Right ventricle myocardium superior (tissue), 1 donor: ENCODE measurements at places on chromosomes 7 and 10.
A peak's percentile ranks its signal among the peaks of the same experiment; 100 is the strongest.

DNA sequence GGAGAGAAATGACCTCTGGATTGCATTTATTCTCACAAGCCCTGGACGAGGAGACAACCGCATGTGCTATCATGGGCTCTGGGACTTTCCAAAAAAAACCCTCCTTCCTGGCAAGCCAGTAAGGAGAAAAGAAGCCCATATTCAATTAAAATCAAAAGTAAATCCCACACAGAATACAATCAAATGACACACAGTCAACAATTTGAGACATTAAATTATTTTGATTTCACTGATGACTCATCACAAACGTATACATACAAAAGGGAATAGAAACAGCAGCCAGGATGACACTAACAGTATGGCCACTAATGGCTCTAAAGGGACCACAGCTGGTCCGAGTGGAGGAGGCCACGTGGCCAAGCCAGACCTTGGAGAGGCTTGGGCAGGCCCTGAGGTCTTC is 24.9 kb downstream of the LRRC20 start:
- no peak for DNase-seq

- peak; percentile 77 for DNase-seq
Observed at GRCh38 chr7:100965723-100966541, 3.4 kb upstream of the MUC12 start.

DNA sequence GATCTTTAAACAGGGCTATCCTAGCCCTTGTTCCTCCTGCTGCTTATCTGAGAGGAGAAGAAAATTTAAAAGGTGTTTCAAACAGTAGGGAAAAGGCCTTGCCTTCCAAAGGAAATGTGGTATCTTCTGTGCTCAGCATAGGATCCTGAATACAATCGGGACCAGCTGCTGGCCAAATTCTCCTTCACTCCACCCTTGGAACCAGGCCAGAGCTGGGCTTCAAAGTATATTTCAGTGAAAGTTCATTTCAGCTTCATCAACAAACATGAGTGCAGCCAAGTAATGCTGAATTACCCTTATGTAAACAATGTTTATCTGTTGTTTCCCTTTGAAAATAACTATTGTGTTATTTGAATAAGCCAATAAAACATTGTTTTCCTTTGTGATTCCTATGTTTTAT is 146.5 kb upstream of the MEOX2 start:
- DNase-seq = peak; percentile 77

GRCh38 chr7:128408709-128409595 is 830 bp downstream of the IMPDH1 start:
- no peak for DNase-seq

DNA sequence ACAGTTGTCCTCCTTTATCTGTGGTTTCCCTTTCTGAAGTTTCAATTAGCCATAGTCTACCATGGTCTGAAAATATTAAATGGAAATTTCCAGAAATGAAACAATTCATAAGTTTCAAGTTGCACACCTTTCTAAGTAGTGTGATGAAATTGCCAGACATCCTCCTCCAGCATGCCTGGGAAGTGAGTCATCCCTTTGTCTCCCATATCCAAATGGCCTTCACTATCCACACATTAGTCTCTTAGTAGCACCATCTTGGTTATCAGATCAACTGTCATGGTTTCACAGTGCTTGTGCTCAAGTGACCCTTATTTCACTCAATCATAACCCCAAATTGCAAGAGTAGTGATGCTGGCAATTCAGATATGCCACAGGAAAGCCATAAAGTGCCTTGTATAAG is 83.4 kb upstream of the PPP1R9A start:
- DNase-seq = no peak

DNA sequence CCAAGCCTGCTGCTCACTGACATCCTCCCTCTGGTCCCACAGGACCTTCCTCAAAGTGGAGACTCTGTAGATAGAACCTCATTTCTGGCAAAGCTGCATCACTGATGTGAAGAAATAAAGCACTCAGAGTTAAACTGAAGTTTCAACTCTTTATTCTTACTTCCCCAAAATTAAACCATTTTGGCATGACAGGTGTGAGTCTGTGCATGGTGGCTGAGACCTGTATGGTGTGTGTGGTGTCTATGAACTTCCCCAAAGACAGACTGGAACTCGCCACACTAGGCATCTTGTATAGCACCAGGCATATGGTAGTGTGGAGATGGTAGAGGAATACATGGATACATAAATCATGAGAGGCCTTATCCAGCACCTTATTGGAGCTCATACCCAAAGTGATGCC is 6.6 kb upstream of the WDFY4 start:
- no peak for DNase-seq

DNA sequence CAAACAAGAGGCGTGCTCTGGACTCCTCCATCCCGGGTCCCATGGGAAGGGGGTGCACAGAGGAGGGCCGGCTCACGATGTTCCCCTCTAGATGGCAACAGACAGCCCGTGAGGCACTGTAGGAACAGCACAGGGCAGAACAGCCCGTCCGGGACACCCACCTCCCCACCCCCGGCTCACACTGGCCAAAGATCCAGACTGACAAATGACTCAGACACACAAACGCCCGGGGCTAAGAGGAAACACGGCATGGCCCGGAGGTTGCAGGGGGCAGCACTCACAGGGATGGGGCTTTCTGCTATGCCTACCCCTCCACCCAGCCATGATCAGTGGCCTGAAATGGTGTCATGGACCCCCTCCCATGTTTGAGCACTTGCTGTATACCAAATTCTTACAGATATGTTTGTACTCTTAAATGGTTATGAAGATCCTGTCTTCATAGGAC is 4.9 kb upstream of the ELN start:
- DNase-seq = peak; percentile 70

DNA sequence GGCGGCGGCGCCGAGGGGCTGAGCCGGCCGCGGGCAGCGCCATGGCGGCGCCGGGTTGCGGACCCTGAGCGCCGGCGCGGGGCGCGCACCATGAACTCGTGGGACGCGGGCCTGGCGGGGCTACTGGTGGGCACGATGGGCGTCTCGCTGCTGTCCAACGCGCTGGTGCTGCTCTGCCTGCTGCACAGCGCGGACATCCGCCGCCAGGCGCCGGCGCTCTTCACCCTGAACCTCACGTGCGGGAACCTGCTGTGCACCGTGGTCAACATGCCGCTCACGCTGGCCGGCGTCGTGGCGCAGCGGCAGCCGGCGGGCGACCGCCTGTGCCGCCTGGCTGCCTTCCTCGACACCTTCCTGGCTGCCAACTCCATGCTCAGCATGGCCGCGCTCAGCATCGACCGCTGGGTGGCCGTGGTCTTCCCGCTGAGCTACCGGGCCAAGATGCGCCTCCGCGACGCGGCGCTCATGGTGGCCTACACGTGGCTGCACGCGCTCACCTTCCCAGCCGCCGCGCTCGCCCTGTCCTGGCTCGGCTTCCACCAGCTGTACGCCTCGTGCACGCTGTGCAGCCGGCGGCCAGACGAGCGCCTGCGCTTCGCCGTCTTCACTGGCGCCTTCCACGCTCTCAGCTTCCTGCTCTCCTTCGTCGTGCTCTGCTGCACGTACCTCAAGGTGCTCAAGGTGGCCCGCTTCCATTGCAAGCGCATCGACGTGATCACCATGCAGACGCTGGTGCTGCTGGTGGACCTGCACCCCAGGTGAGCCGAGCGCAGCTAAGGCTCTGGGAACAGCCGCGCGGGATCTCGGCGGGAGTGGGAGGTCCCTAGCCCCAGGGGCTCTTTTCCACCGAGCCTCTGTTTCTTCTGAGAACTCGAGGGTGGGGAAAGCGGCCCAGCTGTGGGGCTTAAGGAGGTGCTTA is at the start of gene GPR26:
Gene GPR26, plus strand, starts transcription at position 38 of the 919 bp plus-strand sequence. Its CDS starts 53 bp downstream, at position 91.
- no peak for DNase-seq

DNA sequence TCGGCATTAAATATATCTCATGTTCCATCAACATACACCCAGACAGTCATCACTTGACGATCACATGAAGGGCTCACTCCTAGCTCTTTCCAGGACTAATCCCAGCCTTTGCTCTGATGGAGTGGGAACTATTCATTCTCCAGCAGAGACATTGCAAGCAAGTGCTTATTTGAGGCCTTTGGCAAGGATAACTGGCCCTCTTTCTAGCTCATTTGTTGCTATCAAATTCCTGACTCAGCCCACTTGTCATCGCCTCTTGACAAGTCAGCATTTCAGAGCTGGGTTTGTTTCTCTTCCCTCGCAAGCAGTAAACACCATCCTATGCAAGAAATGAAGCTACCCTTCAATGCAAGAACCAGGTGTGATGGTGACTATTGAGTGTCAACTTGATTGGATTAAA is 1165.7 kb upstream of the AUTS2 start:
- no peak for DNase-seq

- DNase-seq = no peak
Observed at GRCh38 chr7:106916679-106917078, 51.6 kb downstream of the PIK3CG start.

DNA sequence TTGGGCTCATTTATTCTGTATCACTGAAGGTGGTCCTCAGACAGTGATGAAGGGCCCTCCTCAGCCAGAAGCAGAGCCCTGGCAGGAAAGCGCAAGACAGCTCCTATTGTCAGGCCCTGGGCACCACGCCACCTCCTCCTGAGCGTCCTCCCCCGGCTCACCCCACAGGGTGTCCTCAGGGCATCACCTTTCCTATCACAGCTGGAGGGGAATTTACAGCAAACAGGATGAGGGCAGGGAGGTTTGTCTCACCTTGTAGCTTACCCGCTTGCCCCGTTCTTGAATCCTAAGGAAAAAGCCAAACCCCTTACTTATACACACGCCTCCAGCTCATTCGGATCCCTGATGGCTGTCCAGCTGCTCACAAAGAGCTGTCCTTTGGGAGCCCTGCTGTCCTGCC is 50.2 kb upstream of the LANCL2 start:
- DNase-seq = no peak

DNA sequence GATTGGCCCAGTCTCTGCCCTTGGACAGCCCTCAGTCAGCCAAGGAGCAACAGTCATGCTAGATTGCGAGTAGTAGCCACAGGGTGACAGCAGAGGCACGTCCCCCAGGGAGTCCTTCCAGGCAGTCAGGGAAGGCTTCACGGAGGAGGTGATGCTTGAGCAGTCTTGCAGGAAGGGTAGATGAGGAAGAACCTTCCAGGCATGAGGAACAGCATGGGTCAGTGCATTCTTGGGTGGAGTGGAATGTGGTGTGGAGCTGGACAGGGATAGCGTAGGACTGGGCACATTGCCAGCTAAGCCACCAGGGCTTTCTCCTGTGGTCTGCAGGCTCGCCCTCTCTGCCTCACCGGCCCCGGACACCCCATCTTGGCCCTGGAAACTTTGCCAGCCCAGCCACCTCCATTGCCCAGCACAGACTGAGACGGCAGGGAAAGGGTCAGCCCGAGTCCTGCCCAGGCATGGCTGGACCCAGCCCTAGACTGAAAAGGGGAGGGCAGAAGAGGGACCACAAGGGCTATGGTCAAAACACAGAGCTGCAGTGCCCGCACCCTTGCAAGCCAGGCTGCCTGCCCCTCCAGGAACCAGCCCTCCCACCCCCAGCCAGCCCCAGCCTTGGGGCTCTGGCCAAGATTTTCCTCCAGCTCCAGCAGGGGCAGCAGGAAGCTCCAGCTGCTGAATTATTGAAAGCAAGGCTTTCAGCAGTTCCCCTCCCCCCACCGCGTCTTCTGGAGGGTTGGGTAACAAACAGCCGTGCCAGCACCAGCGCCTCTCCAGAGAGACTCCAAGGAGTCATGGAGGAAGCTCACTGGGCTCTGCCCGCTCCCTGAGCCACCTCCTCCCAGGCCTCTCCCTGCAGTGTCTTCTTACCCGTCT is 18.7 kb downstream of the SRRM3 start:
- no peak for DNase-seq
